ENCODE measurements at places on chromosomes 7 and 10.
A peak's percentile ranks its signal among the peaks of the same experiment; 100 is the strongest.

GRCh38 chr10:49131507-49132361 lies 2.1 kb downstream of the FAM170B start:
- no peak for DNase-seq

GRCh38 chr10:79390551-79391229 lies 43.4 kb downstream of the PPIF start:
- no peak for DNase-seq

- DNase-seq: no peak
Observed at GRCh38 chr10:110368002-110368401, 63.3 kb upstream of the SMNDC1 start.

- no peak for DNase-seq
Observed at GRCh38 chr7:9962742-9963141, 1010.9 kb upstream of the PHF14 start.

DNA sequence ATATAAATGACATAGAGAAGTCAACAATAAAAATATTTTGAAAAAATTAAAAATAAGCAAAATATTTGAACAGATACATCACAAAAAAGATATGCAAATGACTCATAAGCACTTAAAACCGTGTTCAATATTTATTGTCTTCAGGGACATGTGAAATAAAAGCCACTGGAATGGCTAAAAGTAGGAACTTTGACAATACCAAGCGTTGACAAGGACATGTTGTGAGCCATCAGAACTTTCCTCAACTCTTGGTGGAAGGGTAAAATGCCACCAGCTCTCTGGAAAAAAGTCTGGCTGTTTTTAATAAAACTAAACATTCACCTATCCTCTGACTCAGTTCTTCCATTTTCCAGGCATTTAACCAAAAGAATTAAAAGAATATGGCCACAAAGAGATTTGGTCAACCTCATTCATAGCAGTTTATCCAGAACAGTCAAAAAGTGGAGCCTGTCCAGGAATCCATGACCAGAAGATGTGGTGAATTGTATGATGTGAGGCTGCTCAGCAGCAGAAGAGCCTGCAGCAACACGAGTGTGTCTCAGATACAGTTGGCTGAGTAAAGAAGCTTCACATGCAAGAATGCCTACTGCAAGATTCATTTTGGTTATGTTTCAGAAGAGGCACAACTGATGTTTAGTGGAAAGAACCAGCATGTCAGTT lies 7.1 kb upstream of the KLF6 start:
- DNase-seq: no peak

GRCh38 chr10:3971713-3972112 lies 186.7 kb upstream of the KLF6 start:
- DNase-seq: no peak

DNA sequence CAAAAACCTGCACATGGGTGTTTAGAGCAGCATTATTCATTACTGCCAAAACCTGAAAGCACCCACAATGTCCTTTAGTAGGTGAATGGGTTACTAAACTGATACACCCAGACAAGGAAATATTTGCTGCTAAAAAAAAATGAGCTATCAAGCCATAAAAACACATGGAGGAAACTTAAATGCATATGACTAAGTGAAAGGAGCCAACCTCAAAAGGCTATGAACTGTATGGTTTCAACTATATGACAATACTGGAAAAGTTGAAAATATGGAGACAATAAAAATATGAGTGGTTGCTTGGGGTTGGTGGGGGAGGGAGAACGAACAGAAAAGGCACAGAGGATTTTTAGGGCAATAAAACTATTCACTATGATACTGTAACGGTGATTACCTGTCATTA lies 291.0 kb downstream of the TNS3 start:
- no peak for DNase-seq

GRCh38 chr10:42836771-42837468 lies 54.3 kb downstream of the BMS1 start:
- DNase-seq: no peak

DNA sequence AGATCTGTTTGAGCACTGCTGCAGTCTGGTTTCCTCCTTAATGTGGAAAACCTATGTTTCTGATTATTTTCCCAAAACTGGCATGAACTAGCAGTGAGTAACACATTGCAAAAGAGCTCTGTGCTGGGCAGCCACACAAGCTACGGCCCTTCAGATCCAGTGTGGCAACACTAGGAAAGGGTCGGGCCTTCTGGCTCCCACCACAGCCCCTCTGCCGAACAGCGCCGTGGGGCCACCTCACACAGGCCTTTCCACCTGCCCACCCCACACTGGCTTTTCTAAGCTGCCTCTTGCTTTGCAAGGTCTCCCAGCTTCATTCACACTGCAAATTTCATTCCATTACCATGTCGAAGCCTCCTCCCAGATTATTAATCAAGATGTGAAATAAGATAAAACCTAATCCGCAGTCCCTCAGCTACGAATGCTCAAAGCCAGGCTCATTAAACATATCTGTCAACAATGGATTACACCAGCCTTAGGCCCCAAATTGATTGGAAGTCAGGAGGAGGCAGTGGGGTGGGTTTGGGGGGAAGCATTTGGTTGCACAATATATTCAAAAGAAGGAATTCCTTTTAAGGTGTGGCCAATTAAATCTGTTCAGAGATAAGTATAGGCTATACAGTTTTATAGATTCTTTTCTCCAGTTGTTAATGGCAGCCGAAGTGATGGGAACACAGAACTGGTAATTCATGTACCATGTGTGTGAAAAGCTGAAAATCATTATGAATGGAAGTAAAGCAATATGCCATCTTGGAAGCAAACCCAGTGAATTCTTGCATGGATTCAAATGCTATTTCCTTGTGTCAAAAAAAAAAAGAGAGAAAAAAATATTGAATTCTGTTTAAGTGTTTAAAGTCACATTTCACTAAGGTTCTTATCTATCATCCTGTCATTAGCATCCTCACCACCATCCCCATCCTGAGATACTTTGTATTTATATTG lies 223.7 kb downstream of the MTERF1 start:
- DNase-seq: no peak

GRCh38 chr7:80830584-80831285 lies 88.1 kb downstream of the SEMA3C start:
- no peak for DNase-seq

DNA sequence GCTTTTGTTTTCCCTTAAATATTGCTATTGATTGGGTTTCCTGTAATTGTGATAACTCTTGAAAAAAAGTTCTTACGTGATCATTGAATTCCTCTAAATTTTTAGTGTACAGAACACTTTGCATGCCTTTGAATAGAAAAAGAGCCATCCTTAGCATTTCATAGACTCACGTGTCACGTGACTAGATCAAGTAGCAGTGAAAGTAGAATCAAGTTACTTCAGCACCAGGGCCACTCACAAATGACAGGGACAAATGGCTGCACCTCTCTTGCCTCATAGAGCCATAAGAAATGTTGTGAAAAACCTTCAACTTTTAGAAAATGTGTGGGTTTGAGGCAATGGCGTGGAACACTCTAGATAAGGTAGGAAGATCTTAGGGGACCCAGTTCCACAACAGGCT lies 203.8 kb downstream of the ZEB1 start:
- DNase-seq: no peak

GRCh38 chr10:48606530-48607355 lies 1.9 kb upstream of the ARHGAP22 start:
- no peak for DNase-seq

- no peak for DNase-seq
Observed at GRCh38 chr7:38211940-38212339, 33.9 kb downstream of the STARD3NL start.

DNA sequence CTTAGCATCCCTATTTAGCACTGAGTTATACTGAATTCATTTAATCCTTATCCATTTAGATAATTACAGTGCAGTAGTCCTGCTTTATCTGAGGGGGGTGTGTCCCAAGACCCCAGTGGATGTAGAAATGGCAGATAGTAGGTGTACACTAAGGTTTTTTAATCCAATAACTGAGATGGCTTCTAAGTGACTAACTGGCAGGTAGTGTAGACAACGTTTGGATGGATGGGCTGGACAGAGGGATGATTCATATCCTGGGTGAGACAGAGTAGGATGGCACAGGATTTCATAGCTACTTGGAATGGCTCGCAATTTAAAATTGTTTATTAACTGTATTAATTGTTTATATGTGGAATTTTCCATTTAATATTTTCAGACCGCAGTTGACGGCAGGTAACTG lies 295.6 kb downstream of the CCDC3 start:
- no peak for DNase-seq

DNA sequence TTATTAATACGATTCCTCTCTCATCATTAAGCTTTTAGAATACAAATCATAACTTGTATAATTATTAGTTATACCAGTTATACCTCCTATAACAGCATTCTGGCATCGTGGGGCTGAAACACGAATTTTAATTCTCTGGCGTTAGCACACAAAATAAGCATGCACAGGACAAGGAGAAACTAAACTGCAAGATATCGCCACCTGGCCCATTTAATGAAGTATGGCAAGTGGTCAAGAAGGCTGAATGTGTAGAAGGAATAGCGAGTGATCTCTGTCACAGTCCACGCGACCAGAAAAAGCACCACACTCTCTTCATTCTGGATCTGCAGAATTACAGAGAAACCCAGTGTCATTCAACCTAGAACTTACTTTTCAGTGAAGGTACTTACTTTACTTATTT lies 18.1 kb downstream of the HACD1 start:
- DNase-seq: peak; percentile 19

- no peak for DNase-seq
Observed at GRCh38 chr10:117275121-117275520, 34.2 kb downstream of the SLC18A2 start.

GRCh38 chr7:102284891-102285539 lies 1.7 kb upstream of the SH2B2 start:
- DNase-seq: no peak

DNA sequence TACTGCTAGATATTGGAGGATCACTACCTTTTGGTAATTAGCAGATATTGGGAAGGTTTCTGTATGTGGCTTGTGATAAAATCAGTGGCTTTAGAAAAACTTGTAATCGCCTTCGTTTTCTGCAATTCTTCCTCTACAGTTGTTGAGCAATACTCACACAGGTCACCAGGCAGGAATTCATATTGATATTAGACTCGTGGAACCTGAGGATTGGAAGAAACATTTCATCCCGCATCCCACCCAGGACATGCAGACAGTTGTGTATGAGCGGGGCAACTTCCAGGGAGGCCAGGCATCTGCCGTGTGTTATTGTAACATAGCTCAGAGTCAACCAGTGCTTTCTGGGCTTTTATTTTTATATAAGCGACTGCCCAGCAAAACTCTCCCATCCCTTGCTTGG lies 821.3 kb downstream of the LRMDA start:
- no peak for DNase-seq

- no peak for DNase-seq
Observed at GRCh38 chr7:142175594-142175993, 64.1 kb downstream of the MGAM2 start.

- no peak for DNase-seq
Observed at GRCh38 chr7:405489-406211, 114.0 kb downstream of the PDGFA start.

DNA sequence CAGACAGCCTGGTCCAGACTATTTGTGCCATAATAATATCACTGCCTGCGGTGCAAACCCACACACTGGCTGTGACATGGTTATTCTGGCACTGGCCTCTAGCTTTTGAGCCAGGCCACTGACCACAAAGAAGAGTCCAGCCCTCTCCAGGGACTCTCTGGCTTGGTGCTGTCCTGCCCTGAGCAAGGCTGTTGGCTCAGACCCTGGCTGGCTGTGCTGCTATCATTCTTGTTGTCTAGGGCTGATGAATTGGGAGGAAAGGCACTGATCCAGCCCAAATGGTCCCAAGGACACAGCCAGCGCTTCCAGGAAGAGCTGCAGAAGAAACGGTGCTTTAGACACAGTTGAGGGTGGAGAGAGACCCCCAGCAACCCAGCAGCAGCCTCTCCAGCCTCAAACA lies 80.8 kb downstream of the TMEM130 start:
- DNase-seq: no peak

GRCh38 chr7:2165610-2166594 lies 66.8 kb downstream of the MAD1L1 start:
- no peak for DNase-seq
